Fibroblast of gingiva (primary cell): ENCODE measurements at places on chromosomes 13 and 19.

- DNase-seq = peak; percentile 37
These were observed 795 bp upstream of the ABCA7 start for GRCh38 chr19:1038978-1039645.

- peak; percentile 35 for DNase-seq
These were observed 845 bp downstream of the SPRY2 start for GRCh38 chr13:80339912-80340650.

DNA sequence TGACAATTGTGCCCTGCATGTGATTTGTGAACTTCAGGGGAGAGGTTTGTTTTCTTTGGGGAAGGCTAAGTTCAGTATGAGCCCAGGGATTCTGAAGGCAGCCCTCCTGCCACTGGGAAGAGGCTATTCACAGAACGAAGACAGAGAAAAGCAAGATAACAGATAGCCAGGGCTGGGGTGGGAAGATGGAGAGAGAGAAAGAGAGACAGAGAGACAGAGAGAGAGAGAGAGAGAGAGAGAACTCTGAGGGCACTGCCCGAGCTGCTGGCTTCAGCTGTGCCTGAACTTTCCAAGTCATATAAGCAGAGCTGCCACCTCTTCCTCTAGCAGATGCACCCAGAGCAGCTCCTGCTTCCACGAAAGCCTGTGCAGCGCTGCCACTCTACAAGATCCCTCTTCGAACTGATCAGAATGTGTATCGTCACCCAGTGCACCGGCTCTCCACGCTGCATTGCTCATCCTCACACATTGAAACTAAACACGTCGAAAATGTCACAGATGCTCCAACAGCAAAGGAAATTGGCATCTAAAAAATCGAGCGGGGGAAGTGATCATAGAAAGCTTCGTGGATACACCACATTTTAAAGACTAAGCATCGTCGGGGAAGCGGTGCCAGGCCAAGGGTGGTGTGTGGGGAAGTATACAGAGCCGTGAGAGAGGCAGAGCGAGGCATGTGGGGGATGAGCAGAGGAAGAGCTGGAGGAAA is 81.8 kb upstream of the SIAH3 start:
- DNase-seq = no peak

DNA sequence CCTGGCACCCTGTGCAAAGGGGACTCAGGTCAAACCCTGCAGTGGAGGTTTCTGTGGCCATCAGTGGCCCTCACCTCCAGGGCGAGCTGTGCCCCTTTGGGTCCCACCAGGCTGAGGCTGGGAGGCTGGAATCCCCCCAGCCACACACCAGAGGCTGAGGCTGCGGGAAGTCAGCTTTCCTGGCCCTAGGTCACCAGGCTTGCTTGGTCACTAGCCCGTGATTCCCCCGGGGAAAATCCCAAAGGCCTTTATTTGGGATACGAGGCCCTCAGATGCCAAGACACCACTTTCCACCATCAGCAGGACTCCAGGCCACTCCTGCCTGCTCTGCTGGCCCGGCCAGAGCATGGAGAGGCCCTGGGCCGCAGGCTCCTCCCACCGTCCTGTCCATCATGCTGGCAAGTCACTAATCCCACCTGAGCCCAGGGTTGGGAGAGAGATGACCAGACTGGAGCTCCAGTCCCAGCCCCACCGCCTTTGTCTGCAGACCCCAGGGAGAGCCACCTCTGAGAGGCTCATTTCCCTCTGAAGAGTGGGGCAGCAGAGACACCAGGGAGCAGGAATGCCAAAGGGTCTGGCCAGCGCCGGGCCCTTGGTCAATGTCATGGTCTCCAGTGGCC is 4.7 kb downstream of the NKPD1 start:
- no peak for DNase-seq

GRCh38 chr19:51755571-51755970 is 3.9 kb upstream of the FPR1 start:
- DNase-seq = no peak

GRCh38 chr19:18446811-18447359 is 9.0 kb upstream of the ISYNA1 start:
- DNase-seq = no peak

DNA sequence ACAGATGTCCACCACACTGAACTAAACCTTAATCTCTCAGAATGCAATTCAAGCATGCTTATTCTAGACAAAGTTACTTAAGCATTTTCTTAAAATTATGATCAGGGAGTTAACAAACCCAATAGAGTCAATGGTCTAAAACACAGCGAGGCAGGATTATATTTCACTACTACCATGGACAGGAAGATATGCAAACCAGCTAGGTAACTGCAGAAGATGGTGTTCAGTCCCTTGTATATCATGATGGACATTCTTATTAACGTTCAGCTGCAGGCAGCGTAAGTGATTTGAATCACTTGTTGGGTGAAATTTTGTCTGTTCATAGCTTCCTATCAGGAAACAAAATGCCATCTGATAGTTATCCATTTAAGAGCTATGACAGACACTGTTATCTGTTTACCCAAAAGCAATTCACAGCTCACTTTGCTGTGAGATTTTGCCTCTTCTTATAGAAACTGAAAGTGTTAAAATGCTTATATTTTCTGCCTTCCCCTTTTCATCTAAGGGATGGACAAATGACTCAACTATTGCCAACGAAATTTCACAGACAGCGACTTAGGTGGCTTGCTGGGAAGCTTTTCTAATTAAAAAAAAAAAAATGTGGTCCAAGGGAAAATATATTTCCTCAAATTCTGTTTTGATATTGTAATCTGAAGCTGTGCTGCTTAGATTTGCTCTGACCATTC is 591.9 kb downstream of the DACH1 start:
- no peak for DNase-seq

- DNase-seq = no peak
These were observed 484.3 kb upstream of the SGCG start for GRCh38 chr13:22696433-22696832.

DNA sequence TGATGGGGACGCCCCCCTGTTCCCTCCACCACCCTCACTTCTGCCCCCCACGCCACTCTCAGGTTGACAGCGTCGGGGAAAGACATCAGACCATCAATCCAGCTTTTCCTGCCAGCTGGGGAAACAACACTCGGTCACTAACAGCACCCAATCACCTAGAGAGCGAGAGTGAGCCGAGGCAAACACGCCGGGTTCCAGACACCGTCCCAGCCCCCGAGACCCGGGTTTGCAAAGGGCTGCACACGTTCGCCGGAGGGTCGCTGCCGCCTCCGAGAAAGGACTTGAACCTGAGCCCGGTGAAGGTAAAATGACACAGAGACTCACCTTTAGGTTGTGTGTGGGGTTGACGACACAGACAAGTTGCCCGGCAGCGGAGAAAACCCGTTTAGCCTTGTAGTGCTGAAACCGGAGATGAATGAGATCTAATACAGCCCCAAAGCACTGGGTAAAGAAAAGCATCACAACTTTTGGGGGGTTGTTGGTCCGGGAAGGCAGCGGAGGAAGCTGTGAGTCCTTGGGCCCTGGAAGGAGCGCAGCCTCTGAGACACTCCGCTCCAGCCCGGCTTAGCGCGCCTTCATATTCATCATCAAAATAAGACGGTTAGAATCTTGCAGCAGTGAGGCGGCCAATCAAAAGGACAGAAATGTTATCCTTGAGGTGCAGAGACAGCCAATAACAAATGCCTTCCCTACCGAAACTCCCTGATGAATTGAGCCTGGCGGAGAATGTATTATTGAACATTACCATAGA is at the start of gene SIAH3:
SIAH3 (minus strand) TSS at position 583 of the 751 bp plus-strand sequence; CDS start at position 459, 124 bp downstream.
- no peak for DNase-seq

DNA sequence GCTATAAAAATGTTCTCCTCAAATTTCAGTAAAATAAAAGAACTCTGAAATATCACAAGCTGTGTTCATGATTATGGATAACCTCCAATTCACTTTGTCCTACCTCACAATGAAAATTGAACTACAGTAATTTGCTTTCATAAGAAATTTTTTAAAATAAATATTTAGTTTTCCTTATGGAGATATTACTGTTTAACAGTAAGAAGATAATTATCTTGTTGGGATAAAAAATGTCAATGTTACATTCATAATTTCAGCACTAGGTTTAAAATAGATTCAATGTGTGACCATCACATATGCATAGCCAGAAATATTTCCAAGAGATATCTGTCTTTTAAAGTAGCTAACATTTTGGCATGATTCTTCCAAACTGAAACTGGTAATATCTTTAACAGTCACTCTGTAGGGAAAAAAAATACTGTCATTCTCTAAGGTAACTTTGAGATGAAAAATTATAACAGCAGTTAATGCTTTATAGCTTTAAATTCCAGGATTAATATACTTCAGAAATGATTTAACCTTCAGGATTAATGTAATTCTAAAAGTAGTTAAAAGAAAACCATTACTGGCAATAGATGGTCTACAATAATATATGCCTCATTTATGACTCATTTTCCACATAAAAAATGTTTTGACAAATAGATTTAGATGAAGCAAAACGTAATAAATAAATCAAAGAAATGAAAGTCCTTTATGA is 91.3 kb downstream of the SPRY2 start:
- no peak for DNase-seq

DNA sequence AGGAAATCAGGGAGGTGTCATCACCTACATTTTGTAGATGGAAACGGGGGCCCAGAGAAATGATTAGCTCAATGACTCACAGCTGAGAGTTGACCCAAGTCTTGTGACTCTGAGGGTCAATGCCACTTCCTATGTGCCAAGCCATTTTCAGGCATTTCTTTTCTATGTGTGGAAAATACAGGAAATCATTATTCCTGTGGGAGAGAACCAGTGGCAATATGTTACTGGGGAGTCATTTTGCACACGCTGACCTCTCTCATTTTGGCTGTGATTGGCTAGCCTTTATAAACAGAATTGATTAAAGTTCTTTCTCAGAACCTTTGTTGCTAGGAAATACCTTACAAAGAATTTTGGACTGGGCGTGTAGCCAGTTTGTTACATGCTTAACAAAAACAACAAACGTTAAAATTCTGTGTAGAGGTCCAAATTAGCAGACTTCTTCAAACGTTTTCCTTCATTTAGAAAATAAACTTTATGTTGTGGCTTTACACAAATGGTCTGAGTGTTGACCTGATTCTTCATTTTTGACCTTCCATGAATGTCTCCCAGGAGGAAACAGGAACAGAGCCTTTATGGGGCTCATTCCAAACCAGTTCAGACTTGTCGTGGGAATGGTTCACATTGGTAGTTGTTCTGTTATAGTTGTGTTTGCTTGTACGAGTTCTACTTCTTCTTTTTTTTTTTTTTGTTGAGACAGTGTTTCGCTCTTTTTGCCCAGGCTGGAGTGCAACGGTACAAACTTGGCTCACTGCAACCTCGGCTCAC is 11.4 kb downstream of the PCCA start:
- DNase-seq = peak; percentile 93

- DNase-seq = no peak
These were observed 7.2 kb downstream of the PNPLA6 start for GRCh38 chr19:7542556-7543348.

GRCh38 chr19:57477191-57478008 is at the start of gene ZNF772:
Gene ZNF772 (minus strand): TSS chr19:57477566. CDS start chr19:57477309, 257 bp downstream.
- peak; percentile 91 for DNase-seq

GRCh38 chr19:39082745-39083598 is 1.2 kb upstream of the ACP7 start:
- no peak for DNase-seq

- no peak for DNase-seq
These were observed 5.2 kb upstream of the ATP1A3 start for GRCh38 chr19:41999071-41999877.

- no peak for DNase-seq
These were observed 7.4 kb upstream of the PGPEP1 start for GRCh38 chr19:18332917-18333530.

GRCh38 chr19:41265395-41266153 is 1.4 kb downstream of the HNRNPUL1 start:
- DNase-seq = peak; percentile 7

- DNase-seq = no peak
These were observed 10.6 kb downstream of the ERICH6B start for GRCh38 chr13:45604892-45605291.

- DNase-seq = no peak
These were observed 3.2 kb upstream of the GRTP1 start for GRCh38 chr13:113367020-113367560.

- DNase-seq = no peak
These were observed 10.5 kb downstream of the GNG7 start for GRCh38 chr19:2691951-2692350.

GRCh38 chr13:98586400-98587345 is 9.8 kb upstream of the STK24 start:
- DNase-seq = no peak

DNA sequence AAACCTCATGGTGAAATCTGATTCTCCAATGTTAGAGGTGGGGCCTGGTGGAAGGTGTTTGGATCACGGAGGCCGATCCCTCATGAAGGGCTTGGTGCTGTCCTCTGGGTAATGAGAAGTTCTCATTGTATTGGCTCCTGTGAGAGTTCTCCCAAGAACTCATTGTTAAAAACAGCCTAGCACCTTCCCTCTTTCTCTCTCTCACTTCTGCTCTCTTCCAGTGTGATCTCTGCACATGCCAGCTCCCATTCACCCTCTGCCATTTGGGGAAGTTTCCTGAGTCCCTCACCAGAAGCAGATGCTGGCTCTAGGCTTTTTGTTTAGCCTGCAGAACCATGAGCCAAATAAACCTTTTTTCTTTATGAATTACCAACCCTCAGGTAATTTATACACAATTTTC is 3.1 kb upstream of the SUCLA2 start:
- DNase-seq = no peak

DNA sequence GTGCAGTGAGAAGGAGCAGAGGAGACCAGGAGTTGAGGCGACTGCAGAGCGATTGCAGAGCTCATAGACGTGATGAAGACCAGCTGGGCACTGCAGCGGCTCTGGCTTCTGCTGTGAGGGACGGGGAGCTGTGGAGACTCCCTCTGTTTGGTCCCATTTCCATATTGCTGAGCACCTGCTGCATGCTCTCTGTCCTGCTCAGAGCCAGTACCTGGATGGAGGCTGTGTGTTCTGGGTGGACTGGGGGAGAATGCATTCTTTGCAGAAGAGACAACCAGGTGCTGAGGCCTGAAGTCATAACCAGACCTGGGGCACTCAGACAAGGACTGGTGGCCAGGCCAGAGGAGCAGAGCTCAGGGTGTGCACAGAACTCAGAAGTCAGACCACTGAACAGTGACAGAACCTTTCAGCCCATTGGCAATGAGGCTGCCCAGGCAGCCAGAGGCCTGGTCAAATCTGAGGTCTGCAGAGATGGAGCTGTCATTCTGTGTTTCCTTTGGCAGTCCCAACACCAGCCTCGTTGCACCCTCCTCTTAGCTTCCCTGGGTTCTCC is 1.3 kb upstream of the A1BG start:
- no peak for DNase-seq

- no peak for DNase-seq
These were observed 7.5 kb upstream of the SLC39A3 start for GRCh38 chr19:2747349-2747748.

- no peak for DNase-seq
These were observed 1380.5 kb upstream of the ATXN8OS start for GRCh38 chr13:68727165-68727564.

- DNase-seq = no peak
These were observed 16.3 kb downstream of the FAM187B start for GRCh38 chr19:35212241-35212640.

- DNase-seq = no peak
These were observed 100.5 kb downstream of the DNAJC15 start for GRCh38 chr13:43123856-43124255.

GRCh38 chr13:105665284-105665683 is 870.2 kb downstream of the EFNB2 start:
- DNase-seq = no peak
